ENCODE measurements at places on chromosomes 6 and 20.

- DNase-seq, result no peak
These were observed 568.6 kb downstream of the HAO1 start for GRCh38 chr20:7371518-7372163.

DNA sequence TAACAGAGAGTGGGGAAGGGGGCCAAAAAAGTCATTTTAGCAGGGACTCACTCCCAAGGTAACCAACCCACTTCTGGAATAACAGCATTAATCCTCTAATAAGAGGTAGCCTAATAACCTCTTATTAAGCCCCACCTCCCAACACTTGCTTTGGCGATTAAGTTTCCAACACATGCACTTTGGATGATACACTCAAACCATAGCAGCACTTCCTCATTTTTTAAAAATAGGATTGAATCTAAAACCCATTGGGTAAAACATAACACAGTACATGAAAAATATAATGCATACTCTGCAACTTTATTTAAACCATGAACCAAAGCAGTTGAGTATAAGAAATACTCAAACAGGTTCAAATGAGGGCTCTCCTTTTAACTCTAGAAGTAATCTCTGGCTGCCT lies 318.3 kb downstream of the HACE1 start:
- no peak for DNase-seq

DNA sequence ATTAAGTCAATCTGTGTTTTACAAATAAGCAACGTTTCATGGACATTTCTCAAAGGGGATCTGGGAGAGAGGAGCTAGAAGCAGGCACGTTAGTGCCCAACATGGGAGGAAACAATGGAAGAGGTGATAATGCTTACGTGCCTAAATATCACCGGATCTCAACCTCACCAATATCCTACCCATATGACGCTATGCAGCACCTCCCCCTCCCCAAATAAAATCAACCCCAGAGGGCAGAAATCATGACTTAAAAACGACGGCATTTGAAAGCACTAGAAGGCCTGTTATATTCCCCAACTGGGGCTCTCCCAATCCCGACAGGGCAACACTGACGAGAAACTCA lies 425 bp downstream of the HBS1L start:
- no peak for DNase-seq

DNA sequence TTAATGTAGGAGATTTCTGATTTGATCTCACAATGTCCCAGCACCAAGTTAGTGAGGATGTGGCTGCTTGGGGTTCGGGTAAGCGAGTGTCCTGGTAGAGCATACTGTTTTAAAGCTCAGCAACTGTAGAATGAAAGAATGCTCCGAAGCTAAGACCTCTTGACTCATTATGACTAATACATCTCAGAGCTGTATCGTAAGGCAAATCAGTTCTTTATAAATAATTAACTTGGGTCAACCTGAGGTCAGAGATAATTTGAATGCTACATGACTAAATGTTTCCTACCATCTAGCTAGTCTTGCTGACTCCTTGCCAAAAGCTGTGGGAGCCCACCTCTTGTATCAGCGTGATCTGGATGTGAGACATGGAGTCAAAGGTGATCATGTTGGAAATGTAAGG lies 128.8 kb upstream of the PDE7B start:
- no peak for DNase-seq

DNA sequence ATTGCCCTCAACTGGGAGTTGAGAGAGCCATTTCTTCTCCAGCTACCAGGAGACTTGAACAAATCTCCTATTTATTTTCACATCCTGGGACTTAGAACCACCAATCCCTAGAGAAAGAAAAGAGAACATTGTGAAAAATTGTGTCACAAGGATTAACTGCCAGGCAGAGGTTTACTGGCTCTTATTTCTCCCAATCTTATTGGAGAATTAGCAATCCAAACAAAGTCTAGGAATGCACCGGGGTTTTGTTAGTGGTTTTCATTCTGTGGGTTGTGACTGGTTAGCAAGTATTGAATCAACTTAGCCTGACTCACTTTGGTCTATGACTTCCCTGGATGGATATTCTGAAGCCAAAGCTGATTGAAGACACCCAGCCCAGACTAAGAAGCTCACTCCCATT lies 21.2 kb upstream of the ENPP5 start:
- DNase-seq, result no peak

DNA sequence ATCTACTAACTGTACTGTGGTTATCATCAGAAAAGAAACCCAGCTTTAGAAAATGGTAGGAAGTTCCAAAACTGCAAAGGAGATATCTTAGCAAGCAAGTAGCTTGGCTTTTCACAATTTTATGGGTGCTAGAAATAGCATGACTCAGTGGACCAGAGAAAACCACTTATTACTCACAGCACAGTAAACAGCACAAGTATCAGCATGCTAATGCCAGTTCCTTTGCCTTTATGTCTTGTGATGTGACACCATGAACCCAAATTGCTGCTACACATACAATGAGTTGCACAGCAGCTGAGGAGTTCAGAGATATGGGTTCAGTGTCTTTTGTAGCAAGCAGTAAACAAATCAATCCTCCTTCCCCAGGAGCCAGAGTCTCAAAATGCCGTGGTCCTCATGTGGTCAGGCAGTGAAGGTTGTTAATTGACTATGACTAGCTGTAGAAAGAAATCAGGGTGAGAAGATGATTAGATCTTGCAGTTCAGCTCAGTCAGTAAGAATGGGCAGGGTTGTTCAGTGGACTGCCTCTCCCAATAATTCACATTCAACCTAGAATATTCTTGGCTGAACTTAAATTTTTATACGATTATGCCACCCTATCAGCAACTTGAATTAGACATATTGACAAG lies 73.3 kb downstream of the OPRM1 start:
- no peak for DNase-seq

GRCh38 chr6:74717591-74717990 lies 488.3 kb downstream of the COL12A1 start:
- DNase-seq, result no peak

GRCh38 chr6:38975621-38976049 lies 72.9 kb upstream of the GLP1R start:
- no peak for DNase-seq

GRCh38 chr20:14879839-14880238 lies 542.4 kb upstream of the FLRT3 start:
- DNase-seq, result no peak

DNA sequence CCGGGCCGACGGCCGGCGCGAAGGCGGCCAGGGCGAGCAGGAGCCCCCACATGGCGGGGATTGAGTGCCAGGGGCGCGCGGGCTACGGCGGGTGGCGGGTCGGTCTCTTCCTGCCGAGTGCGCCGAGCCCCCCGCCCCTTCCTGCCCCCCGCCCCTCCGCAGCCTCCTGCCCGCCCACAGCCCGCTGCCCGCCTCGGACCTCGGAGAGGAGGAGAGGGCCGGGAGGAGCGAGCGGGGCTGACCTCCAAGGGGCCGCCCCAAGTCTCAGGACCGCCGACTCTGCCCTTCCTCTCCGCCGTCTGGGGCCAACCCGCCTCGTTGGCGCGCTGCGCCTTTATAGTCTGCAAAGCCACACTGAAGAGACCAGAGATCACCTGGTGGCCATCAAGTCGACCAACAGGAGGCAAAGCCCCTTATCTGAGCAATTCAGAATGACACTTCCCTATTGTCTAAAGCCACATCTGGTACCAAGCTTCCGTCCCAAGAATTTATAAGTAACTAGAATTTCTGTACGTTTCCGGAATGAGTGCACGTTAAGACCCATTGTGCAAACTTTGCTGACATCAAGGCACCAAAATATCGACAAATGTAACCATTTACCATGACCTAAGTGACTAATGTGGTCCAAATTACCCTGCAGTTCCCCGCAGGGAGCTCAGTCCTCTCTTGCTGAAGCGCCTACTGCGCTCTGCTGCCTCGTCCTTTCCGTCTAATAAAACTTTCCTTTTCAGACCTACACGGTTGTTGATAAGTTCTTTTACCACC lies at the start of gene CPXM1:
Gene CPXM1 (minus strand): TSS at position 107 of the 765 bp plus-strand sequence. CDS start 55 bp downstream, at position 52.
- no peak for DNase-seq

- DNase-seq, result peak; percentile 36
These were observed 93.6 kb downstream of the SNAP91 start for GRCh38 chr6:83615025-83615999.

GRCh38 chr6:38259736-38260135 lies 380.0 kb downstream of the BTBD9 start:
- no peak for DNase-seq

- DNase-seq, result no peak
These were observed 112.9 kb downstream of the ARMC2 start for GRCh38 chr6:108961077-108961476.

- no peak for DNase-seq
These were observed 29.6 kb downstream of the NTSR1 start for GRCh38 chr20:62738025-62738881.

GRCh38 chr6:110266996-110267395 lies 86.8 kb downstream of the CDC40 start:
- DNase-seq, result no peak

- no peak for DNase-seq
These were observed 58.2 kb downstream of the CSE1L start for GRCh38 chr20:49104365-49104648.

GRCh38 chr6:106746652-106747051 lies 117.3 kb downstream of the QRSL1 start:
- DNase-seq, result no peak

DNA sequence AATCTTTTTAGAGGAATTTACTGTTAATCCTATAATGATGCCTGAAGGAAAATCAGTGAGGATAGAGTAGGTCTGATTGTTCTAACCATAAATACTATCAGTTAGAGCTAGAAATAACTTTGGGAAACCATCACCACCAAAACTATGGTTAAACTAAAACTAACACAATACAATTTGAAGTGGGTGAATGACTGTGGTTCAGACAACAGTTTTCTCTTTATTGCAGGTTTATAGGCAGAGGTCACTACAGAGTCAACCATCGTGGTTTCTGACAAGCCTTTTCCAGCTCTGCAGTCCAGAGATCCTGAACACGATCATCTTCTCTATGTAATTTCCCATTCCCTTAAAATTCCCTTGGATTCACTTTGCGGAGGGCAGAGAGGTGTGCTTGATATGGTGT lies 134.3 kb downstream of the IBTK start:
- no peak for DNase-seq

DNA sequence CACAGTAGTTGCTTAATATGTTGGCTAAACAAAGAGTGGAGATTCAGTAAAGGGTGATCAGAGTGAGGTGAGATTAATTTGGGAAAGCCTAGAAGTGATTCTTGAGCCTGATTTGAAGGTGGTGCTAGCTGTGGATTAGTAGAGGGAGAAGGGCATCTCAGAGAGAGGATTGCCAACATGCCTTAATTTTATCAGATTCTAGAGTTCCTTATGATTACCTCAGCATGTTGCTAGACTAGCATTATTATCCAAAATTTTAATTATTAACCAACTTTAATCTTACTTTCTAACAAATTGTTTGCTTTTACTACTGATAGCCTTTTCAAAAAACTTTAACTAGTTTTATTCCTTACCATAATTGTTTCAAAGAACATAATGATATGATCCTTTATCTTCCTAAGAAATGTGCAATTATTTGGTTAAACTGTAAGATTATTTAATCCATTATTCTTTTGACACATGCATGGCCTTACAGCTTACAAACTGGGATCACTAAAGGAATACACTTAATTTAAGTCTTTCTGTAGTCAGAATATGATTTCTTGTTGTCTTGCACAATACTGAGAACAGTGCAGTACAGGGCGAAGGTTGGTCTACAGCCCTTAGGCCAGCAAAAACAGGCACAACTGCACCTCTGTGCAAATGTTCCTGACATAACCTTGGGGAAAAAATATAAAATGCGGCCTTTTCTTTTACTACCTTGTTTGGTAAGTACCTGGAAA lies 88.9 kb downstream of the SLC16A10 start:
- no peak for DNase-seq

DNA sequence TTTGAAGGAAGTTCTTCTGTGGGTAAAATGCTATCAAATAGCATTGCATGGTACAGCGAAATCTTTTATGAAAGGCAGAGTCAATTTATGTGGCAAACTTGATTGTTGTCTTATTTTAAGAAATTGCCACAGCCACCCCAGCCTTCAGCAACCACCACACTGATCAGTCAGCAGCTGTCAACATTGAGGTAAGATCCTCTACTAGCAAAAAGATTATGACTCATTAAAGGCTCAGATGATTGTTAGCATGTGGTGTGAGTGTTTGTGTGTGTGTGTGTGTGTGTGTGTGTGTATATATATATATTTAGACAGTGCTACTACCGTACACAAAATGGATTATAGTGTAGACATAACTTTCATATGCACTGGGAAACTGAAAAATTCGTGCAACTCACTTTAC lies 27.8 kb downstream of the LRRN4 start:
- no peak for DNase-seq

GRCh38 chr20:11267762-11268335 lies 594.0 kb upstream of the JAG1 start:
- no peak for DNase-seq

DNA sequence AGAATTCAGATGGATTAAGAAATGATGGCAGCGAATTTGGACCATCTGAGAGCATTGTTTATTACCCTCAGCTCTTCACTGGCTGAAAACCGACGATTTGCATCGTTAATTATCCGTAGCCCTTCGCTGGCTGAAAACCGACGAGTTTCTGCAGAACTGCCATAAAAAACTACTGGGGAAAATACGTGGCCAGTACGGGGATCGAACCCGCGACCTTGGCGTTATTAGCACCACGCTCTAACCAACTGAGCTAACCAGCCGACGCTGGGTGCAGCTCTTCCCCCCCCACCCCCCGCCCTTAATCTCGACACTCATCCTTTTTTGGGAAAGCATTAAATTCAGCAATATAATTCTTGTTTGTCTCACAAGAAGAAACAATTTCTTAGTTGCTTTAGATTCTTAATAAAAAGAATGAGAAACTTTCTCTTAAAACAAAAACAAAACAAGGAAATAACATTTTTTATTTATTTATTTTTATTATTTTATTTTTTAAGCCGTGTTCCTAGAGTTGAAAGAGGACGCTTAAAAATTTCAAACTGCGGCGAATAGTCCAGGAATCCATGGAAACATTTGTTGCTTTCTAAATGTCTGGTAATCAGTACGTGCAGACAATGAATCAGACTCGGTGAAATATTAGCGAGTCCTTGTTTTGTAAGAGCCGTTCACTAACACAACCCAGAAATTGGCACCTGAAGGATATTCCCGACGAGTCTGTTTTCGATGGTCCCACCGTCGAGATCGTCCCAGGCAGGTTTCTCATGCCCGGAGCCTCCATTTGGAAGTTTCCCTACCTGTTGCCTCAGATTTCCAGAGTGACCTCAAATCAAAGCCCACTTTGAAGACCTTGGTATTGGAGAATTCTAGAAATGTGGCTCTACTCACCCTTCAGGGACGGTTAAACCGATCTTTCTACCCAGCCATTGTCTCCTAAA lies 27.8 kb downstream of the PRSS16 start:
- DNase-seq, result no peak

GRCh38 chr6:4606016-4606415 lies 170.2 kb upstream of the CDYL start:
- DNase-seq, result no peak

- peak; percentile 76 for DNase-seq
These were observed 5.9 kb downstream of the TP53INP2 start for GRCh38 chr20:34709831-34710567.
